ENCODE measurements at places on chromosomes 12 and 14. TPM values are rescaled to one million over a fixed set of nuclear protein-coding genes. Genes with fewer than 3 reads are reported as not detected.

MGST1 gene
- 81.6 TPM for polyA plus RNA-seq

SLC8B1 gene
- polyA plus RNA-seq: 9.6 TPM

FRMD6 gene
- polyA plus RNA-seq: 3.6 TPM

CARMIL3 gene
- polyA plus RNA-seq: 7.1 TPM

CYP27B1 gene
- polyA plus RNA-seq: not detected

KRT6C gene
- polyA plus RNA-seq: not detected

GDF3 gene
- not detected for polyA plus RNA-seq

CLEC4A gene
- polyA plus RNA-seq: not detected

RNF212B gene
- not detected for polyA plus RNA-seq

SMIM10L1 gene
- polyA plus RNA-seq: 4.7 TPM

TGM1 gene
- 1.8 TPM for polyA plus RNA-seq

CCDC175 gene
- not detected for polyA plus RNA-seq

IGFBP6 gene
- 17.3 TPM for polyA plus RNA-seq

TMED10 gene
- 227 TPM for polyA plus RNA-seq

LTB4R gene
- 10.4 TPM for polyA plus RNA-seq

CLEC4D gene
- not detected for polyA plus RNA-seq

FGF23 gene
- polyA plus RNA-seq: not detected

KLRG1 gene
- 4.1 TPM for polyA plus RNA-seq

SERPINA12 gene
- polyA plus RNA-seq: not detected

ACSM4 gene
- not detected for polyA plus RNA-seq

CDH24 gene
- polyA plus RNA-seq: 18.8 TPM

MUCL1 gene
- not detected for polyA plus RNA-seq

SLC2A3 gene
- polyA plus RNA-seq: 19.7 TPM

HOXC10 gene
- not detected for polyA plus RNA-seq

IFNG-AS1 gene
- not detected for polyA plus RNA-seq

APEX1 gene
- 273 TPM for polyA plus RNA-seq

KRT77 gene
- not detected for polyA plus RNA-seq

GUCY2C gene
- polyA plus RNA-seq: not detected

TCL1B gene
- polyA plus RNA-seq: not detected

NFYB gene
- polyA plus RNA-seq: 24.2 TPM

TAS2R42 gene
- not detected for polyA plus RNA-seq

GLIPR1 gene
- 2.2 TPM for polyA plus RNA-seq

PCED1B gene
- 0.39 TPM for polyA plus RNA-seq

NR2C1 gene
- polyA plus RNA-seq: 10.0 TPM

ATP2A2 gene
- 139 TPM for polyA plus RNA-seq

DIABLO gene
- polyA plus RNA-seq: 76.7 TPM

BCL11B gene
- polyA plus RNA-seq: 1.6 TPM

HRK gene
- 1.9 TPM for polyA plus RNA-seq

AKAP6 gene
- polyA plus RNA-seq: 7.0 TPM

MAP3K9 gene
- polyA plus RNA-seq: 8.5 TPM

Data from brain (organoid and tissue), 16 donors.